ENCODE measurements at places on chromosomes 7 and 10.

GRCh38 chr10:101227429-101228152 is 1.7 kb downstream of the LBX1 start:
- DNase-seq: no peak

- DNase-seq: no peak
These were observed 418.6 kb downstream of the KCNMA1 start for GRCh38 chr10:77219046-77219445.

- no peak for DNase-seq
These were observed 127.5 kb downstream of the COL28A1 start for GRCh38 chr7:7408001-7408770.

GRCh38 chr7:101678658-101679057 is 49.6 kb upstream of the MYL10 start:
- no peak for DNase-seq

GRCh38 chr7:144873316-144873845 is 37.5 kb upstream of the TPK1 start:
- no peak for DNase-seq

- DNase-seq: no peak
These were observed 40.9 kb downstream of the UBN2 start for GRCh38 chr7:139271718-139272628.

GRCh38 chr10:5563321-5563961 is 38.7 kb downstream of the CALML3 start:
- DNase-seq: no peak

DNA sequence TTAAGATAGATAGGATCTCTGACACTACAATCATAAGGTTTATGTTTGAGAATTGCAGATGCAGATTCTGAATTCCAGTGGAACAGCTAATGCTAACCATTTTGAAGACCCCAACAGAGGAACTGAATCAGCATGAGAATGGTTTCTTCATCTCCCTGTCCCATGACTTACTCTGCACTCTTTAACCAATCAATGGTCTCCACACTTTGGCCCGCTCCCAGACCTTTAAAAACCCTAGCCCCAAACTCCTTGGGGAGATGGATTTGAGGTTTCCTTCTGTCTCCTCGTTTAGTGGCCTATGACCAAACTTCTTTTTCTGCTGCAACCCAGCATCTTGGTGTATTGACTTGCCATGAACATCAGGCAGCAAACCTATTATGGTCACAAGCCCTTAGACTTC is 804.9 kb downstream of the LRMDA start:
- DNase-seq: no peak

GRCh38 chr10:29279779-29280487 is 8.9 kb upstream of the LYZL1 start:
- DNase-seq: no peak

- DNase-seq: no peak
These were observed 5.0 kb downstream of the AVPI1 start for GRCh38 chr10:97682042-97682441.

GRCh38 chr10:18149196-18149800 is 9.1 kb downstream of the CACNB2 start:
- DNase-seq: no peak

- no peak for DNase-seq
These were observed 79.1 kb downstream of the PIK3CG start for GRCh38 chr7:106944035-106944665.

DNA sequence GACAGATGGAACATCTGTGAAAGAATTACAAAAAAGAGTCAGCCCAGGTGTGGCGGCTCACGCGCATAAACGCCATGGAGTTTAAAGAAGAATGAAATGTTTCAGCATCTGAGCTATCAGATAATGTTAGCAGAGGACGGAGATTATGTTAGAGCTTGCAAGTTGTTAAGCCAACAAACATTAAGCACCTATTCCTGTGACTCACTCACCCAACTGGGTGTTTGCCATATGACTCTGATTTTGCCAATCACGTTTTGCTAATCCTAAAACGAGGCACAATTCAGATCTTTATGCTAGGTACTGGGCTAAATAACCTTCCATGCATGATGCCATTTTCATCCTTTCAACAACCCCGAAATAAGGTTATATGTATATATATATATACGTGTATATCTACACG is 29.0 kb upstream of the CCNY start:
- no peak for DNase-seq

DNA sequence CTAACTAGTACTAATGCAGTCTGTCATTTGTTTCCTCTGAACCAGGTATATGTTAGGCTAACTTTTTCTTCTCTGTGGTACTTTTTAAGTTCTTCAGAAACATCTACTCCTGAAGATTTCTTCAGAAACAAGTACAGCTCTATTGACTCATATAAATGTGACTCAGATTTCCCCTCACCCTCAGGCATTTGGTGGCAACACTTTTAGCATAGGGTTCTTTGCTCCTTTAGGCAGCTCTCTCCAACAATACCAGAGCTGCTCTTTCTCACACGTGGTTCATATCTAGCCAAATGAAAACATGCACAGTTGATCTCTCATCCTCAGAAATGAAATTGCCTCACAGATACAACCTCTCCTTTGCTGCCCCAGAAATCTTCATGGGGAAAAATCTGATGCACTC is 939.8 kb downstream of the SORCS1 start:
- no peak for DNase-seq

- no peak for DNase-seq
These were observed 15.4 kb downstream of the ADCYAP1R1 start for GRCh38 chr7:31067491-31067890.

- no peak for DNase-seq
These were observed 201.9 kb downstream of the BAMBI start for GRCh38 chr10:28879246-28879645.

GRCh38 chr7:157022681-157023588 is 12.5 kb upstream of the MNX1 start:
- DNase-seq: no peak

- peak; percentile 33 for DNase-seq
These were observed 210.9 kb downstream of the DGKB start for GRCh38 chr7:14691597-14692203.

DNA sequence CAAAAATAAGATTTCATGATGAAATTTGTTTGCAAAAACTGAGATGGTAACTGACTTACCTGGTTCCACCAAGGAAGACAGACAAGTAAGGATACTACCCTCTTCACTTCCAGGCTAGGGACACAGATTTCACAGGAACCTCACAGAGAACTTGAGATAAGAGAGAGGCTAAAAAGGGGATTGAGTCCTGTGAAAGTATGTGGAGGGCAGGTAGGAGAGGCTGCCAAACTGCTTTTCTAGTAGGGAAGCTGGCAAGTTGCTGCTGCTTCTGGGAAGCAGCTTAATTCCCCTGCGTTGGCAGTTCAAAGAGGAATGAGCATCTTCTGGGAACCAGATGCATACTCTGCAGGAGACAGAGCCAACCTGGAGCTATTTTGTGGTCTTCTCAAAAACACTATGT is 841.6 kb downstream of the CCSER2 start:
- DNase-seq: no peak

GRCh38 chr10:123097039-123097438 is 38.7 kb upstream of the HMX3 start:
- no peak for DNase-seq

DNA sequence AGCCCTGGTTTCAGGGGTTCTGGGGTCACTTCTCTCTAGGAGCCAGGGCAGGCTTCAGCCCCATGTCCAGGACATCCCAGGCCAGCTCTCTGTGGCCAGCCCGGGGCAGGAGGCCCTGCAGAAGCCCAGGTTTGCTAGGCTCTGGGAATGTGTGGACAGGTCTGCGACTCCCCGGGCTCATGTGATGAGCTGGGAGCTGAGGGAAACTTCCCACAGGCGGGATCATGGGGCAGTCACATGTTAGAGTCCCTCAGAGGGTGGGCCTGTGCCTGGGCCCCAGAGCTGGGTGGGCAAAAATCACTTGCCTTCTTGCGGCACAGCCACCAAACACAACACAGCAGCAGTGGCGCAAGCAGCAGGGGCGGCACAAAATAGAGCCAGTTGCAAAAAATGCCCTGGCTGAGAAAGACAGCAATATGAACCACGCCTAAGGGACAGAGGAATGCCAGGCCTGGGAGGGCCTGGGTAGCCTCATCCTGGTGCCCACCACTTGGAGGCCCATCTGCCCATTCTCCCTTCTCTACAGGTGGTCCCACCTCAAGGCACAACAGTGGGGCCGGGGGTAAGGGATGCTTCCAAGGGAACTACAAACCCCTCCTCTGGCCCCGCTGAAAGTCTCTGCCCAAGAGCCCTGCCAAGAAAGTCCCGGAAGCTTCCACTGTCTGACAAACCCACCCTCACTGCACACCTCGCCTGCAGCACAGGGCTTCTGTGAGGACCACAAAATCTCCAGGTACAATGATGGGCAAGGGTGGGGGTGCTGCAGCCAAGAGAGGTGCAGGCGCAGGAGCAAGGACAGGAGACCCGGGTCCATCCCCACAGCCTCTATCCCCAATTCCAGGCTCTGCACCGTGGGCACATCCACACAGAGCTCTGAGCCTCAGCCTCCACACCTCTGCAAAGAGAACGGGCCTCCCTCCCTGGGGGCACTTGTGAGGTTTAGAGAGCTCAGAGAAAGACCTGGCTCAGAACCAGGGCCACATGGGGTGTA is 34.6 kb upstream of the ANTXRL start:
- DNase-seq: no peak

- no peak for DNase-seq
These were observed 66.3 kb downstream of the MTERF1 start for GRCh38 chr7:91814189-91814588.

DNA sequence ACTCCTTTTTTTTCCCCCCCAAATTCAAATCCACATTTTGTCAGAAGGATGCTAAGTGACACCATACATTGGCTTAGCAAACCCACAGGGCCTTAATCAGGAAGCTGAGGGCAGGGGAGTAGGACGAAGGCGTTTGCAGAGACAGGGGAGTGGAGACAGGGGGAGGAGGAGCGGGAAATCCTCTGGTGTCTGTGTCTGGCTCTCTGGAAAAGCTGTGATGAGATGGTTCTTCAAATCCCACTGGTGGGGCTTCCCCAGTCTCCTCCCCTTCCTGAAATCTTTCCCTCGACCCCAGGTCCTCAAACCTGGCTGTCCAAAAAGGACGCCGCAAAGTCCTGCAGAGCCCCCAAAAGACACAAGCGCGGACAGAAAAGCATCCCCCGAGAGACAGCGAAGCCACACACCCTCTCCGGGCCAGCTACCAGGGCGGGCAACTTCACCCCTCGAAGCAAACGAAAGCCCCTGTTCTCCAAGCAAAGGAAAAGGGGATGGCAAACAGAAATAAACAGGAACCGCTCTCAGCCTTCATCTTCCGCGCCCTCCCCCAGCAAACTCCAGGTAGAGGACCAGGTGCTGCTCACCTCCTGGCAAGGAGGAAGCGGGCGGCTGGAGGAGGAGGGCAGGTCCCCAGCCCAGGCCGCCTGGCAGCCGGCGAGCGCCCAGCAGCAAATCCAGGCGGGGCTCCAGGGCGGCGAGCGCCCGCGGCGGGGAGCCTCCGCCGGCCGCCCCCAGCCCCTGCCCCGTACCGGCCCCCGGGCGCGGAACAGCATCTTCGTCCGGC is 520 bp downstream of the ELAPOR2 start:
- DNase-seq: peak; percentile 40

- no peak for DNase-seq
These were observed 360.3 kb upstream of the FZD8 start for GRCh38 chr10:36002445-36002844.

DNA sequence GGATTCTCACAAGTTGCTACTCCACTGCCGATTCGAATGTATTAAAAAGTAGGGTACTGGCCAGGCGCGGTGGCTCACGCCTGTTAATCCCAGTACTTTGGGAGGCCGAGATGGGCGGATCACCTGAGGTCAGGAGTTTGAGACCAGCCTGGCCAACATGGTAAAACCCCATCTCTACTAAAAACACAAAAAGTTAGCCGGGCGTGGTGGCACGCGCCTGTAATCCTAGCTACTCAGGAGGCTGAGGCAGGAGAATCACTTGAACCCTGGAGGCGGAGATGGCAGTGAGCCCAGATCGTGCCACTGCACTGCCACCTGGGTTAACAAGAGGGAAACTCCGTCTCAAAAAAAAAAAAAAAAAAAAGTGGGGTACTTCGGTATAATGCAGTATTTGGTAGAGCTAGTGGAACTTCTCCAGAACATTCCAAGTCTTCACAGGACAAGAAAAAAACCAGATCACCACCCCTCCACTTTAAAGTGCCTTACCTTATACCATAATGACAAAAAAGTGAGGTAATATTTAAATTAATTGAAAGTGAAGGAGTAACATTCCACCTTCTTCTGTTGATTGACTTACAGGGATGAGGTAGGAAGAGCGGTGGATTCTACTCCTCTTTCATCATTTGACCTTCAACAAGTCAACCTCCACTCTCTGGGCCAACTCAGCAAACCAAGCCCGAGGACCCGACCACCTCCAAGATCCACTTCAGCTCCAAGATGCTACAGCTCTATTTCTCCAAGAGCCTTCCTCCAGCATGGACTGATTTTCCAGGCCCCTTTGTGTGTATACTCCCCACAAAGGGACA is 2.0 kb downstream of the BAZ1B start:
- DNase-seq: no peak

GRCh38 chr7:27412164-27412563 is 169.6 kb downstream of the EVX1 start:
- no peak for DNase-seq

- no peak for DNase-seq
These were observed 8.4 kb upstream of the IFIT1B start for GRCh38 chr10:89369156-89370105.

- no peak for DNase-seq
These were observed 21.0 kb upstream of the FIS1 start for GRCh38 chr7:101265622-101266516.

GRCh38 chr10:98212196-98212595 is 55.8 kb downstream of the LOXL4 start:
- no peak for DNase-seq

DNA sequence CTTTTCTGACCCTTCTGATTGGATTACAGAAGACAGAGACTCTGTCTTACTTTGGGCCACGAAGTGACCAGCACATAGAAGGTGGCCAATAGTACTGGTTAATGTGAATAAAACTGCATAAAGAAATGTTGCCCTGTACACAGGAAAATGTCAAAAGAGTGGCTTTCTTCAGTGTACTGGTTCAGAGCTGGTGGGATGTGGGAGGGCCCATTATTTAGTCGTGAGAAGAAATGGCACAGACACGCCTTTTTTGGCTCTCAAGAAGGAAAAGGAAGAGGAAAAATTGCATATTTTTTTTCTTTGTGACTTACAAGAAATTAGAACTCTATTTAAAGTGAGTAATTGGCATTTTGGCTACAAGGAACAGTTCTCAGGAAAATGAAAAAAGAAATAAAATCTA is 129.7 kb downstream of the DGKI start:
- no peak for DNase-seq

GRCh38 chr7:45384499-45384898 is 189.7 kb upstream of the ADCY1 start:
- DNase-seq: no peak

DNA sequence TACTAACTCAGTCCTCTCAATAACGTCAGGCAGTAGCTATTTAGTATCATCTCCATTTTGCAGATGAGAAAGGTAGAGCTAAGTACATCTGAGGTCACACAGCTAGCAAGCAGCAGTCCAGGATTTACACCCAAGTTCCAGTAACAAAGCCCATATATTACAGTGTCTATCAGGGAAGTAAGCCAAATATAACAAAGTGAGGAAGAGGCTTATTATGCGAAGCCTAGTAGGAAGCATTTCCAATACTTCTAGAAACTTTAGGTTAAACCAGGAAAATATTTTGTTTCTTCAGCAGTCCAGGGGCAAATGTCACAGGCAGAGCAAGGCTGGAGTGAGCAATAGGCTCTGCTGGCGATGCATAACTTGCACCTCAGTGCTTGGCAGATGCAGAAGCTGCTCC is 53.9 kb downstream of the NOC3L start:
- no peak for DNase-seq

All from NCI-H1105 (cell line).